Esophagus squamous epithelium (tissue), 5 donors: ENCODE measurements at places on chromosomes 11 and 22. TPM values are rescaled to one million over a fixed set of nuclear protein-coding genes. Genes with fewer than 3 reads are reported as not detected.

Gene CSF2RB
- 2.0 TPM for total RNA-seq

Gene PKDREJ
- total RNA-seq: 0.19 TPM

- no peak for DNase-seq
Observed at GRCh38 chr22:40235308-40235707, 57.6 kb downstream of the TNRC6B start.

DNA sequence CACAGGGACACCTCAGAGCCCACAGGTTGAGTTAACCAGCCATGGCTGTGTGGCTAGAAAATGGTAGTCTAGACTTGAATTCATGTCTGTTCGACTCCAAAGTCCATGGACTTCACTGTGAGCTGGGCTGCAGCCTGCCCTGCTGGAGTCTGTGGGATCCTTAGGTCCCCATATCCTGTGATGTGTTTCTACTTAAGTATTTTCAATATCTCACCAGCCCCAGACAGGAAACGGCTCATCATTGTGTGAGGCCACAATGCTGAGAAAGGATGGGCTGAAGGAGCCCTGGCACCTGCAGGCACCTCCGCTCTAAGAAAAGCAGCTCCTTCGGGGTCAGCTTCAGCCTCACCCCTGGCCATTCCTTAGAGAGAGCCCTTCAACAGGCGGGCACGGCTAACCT is 93.1 kb downstream of the NAT10 start:
- no peak for DNase-seq

DNA sequence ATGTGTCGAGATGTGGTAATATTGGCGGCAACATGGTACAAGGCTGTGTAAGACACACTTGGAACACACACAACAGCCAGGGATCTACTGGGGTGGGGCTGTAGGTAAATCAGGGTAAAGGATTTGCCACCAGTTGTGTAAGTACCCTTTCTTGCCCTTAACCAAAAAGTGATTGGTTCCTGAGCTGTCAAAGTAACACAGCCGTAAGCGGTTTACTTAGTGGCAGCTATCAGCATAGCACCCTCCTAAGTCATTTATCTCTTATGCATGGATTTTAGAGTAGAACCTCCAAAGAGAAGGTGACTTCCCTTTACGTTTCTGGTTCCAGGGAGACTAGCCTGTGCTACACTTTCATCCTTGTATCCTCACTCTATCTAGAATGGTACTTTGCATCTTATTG is 57.2 kb downstream of the SPECC1L start:
- no peak for DNase-seq
